Stimulated activated CD8-positive, alpha-beta memory T cell treated with anti-CD3 and anti-CD28 coated beads, Interleukin-15, amount 100 ng/mL, for 24 hours (primary cell): ENCODE measurements at places on chromosomes 13 and 19.

GRCh38 chr13:107275312-107275711 is 707.4 kb upstream of the ARGLU1 start:
- no peak for DNase-seq

GRCh38 chr19:4090356-4091220 is 23.9 kb upstream of the ZBTB7A start:
- no peak for DNase-seq

GRCh38 chr19:50686310-50687032 is 33.1 kb downstream of the SHANK1 start:
- no peak for DNase-seq

- DNase-seq = no peak
These were observed 29.6 kb downstream of the VWA8 start for GRCh38 chr13:41931337-41931736.

DNA sequence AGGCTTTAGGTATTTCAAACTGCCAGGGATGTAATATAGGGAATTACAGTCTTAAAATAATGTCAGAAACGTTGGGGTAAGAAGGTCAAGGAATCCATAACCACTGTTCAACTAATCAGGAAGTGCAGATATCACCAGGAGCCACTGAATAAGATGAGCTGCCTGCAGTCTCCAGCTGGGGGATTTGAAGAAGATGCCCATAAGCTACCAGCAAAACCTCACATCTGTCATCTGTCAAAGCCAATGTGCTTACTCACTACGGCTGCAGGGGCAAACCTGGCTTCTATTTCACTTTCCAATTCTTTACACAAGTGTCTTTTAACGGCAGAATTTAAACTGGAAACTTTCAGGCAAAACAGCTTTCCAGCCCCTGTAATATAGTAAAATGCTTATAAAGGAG is 1410.1 kb upstream of the ATXN8OS start:
- DNase-seq = no peak

DNA sequence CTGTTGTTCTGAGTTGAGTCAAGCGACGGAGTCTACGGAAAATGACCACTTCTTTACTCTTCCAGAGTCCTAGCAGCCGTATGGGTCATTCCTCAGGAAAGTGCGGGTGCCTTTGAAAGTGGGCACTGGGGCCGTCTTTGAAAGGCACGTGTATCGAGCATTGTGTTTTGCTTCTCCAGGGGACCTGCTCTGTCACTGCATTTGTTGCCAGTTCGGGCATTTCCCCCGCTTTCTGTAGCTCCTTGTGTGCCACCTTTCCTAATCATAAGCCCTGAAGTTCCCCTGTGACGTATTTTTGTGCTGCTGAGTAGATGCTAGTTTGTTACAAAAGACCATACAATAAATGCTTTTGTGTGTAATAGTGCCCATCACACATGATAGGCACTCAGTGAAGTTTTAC is 24.4 kb downstream of the SPATA13 start:
- no peak for DNase-seq

DNA sequence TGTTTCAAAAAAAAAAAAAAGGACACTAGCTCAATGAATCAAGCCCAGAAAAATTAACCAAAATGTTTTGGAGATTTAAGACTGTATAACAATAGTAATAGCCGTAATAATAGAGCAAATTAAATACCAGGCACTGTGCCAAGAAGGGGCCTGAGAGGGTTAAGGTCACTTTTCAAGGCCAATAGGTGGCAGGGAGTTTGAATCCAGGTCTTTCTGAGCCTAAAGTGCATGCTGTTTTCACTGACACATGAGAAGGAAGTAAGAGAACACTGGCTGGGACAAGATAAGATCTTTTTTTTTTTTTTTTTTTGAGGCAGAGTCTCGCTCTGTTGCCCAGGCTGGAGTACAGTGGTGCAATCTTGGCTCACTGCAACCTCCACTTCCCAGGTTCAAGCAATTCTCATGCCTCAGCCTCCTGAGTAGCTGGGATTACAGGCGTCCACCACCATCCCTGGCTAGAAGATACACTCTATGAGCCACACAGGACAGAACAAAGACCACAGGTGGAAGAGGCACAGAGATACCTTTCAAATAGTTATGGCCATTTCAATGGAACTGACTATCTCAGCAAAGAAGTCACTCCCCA is 7.7 kb downstream of the FFAR2 start:
- DNase-seq = no peak

DNA sequence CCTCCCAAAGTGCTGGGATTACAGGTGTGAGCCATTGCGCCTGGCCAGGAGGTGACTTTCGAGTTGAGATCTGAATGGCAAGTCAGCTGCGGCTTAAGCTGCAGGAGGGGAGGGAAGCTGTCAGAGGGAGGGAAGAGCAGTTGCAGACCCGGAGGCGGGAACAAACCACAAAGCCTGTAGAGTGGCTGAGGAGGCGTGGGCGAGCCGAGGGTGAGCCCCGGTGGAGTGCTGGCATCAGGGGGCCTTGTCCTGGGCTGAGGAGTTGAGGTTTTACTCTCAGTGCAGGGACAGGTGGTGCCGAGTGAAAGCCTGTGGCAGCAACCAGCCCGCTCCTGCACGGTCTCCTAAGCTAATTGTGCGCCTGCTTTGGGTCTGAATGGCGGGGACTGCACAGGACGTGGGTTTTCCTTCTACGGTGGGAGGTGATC is 24.2 kb downstream of the PPP1R37 start:
- no peak for DNase-seq

GRCh38 chr13:84658491-84659358 is 776.5 kb upstream of the SLITRK1 start:
- DNase-seq = no peak

- no peak for DNase-seq
These were observed 14.5 kb downstream of the FFAR2 start for GRCh38 chr19:35462476-35462953.

DNA sequence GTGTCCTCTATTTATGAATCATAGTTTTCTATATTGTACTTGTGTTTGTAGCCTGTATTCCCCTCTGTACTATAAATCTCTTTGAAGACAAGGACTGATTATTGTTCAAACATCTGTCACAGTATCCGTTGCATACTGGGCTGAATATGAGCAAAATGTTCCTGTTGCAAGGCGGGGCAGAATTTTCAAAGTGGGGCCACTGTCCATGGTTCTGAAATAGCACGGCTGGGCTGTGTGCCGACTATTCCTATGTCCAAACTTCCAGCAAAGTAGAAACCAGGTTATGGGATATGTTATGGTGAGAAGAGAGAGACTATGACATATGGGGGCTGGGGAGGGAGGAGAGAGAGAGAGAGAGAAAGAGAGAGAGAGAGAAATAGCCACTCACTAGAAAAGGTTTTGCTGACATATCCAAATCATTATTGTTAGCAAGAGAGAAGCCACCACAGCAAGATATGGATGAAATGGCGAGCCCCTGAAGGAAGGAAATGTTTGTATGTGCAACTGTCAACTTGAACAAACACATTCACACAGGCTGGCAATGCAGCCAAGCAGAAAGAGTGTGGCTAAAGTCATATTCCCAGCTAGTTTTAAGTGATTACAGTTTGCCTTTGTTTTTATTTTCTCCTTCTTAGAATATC is 107.0 kb upstream of the GPR12 start:
- no peak for DNase-seq

GRCh38 chr19:11024259-11024658 is 63.4 kb downstream of the SMARCA4 start:
- no peak for DNase-seq

DNA sequence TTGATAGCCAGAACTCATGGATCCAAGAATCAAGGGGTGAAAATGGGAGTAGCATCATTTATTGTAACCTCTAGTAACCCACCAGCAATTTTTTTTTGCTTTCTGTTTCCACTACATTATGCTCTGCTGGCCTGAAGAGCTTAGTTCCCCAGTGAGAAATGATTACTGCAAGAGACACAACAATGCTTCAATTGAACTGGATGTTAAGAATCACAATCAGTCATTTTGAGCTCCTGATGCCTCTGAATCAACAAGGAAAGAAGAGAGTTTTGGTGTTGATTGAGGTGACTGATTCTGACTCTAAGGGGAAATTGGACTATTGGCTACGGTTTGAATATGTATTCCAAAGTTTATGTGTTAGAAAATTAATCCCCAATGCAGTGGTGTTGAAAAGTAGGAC is 1084.4 kb downstream of the SLITRK1 start:
- no peak for DNase-seq

DNA sequence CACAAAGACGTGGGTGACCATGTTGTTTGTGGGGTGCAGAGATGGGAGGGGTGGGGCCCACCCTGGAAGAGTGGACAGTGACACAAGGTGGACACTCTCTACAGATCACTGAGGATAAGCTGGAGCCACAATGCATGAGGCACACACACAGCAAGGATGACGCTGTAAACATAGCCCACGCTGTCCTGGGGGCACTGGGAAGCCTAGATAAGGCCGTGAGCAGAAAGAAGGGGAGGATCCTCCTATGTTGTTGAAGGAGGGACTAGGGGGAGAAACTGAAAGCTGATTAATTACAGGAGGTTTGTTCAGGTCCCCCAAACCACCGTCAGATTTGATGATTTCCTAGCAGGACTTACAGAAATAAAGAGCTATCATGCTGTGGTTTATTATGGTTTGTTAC is 5.6 kb downstream of the KLK2 start:
- DNase-seq = no peak
